Astrocyte of the spinal cord (primary cell): ENCODE measurements at places on chromosomes 13 and 19.

DNA sequence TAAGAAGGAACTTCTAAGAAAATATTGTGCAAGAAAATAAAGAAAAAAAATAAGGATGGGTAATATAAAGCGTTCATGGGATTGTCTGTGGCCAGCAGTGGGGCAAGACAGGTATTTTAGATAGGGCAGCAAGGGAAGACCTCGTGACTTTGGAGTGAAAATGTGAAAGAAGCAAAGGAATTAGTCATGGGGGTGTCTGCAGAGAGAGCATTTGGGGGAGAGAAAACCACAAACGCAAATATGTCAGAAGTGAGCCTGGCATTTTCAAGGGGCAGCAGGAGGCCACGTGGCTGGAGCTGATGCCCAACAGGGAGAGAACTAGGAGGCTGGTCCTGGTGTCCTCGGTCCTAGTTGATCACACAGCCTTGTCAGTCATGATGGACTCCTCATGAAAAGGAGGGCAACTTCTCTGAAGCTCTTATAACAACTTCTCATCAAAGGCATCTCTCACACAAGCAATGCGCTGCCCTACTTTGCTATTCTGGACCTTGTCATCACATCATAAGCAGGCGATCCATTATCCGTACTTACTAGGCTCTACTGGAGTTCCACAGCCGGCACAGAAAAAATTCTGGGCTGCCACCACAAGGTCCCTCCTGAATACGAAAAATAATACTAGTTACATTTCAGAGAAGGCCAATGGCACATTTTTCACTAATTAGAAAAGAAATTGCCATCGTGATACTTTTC lies 31.0 kb downstream of the RUBCNL start:
- no peak for DNase-seq

- no peak for DNase-seq
Measured at GRCh38 chr19:48174445-48175030, 4.1 kb downstream of the ZSWIM9 start.

DNA sequence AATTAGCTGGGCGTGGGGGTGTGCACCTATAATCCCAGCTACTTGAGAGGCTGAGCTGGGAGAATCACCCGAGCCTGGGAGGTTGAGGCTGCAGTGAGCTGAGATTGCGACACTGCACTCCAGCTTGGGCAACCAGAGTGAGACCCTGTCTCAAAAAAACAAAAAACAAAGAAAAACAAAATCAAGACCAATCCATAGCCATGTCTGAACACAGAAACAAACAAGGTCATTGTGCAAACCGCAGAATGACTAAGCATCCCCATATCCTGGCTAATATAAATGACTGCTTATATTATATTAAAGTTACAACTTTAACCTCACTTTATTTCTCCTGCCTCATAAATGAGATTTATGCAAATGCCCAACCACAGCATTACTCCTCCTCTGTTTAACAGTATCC lies 2.3 kb upstream of the LYPD3 start:
- DNase-seq: peak; percentile 19

- DNase-seq: no peak
Measured at GRCh38 chr19:6890401-6890913, 3.1 kb downstream of the ADGRE1 start.

DNA sequence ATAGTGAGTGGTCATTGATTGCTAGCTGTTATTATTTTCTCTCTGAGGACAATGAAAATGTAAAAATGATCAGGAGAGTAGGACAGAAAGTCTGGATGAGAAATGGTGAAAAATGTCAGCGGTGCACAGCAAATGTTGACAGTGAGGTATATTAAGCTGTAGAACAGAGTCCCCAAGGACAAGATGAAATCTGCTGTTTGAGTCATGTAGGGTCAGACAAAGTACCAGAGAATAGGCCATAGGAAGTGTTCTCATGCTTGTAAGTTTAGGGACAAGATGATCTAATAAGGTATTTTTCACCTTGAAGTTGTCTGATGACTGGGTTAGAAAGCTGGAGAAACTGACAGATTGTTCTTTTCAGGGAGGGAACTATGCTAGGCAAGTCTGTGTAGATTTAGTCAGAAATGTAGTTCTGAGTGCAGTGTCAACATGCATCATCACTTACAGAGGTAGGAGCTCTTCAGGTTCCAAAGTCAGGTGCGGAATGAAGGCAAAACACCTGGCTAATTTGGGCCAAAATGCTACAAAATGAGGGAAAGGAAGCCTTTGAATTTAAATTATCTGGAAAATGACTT lies 369.3 kb downstream of the DLEU7 start:
- DNase-seq: no peak

DNA sequence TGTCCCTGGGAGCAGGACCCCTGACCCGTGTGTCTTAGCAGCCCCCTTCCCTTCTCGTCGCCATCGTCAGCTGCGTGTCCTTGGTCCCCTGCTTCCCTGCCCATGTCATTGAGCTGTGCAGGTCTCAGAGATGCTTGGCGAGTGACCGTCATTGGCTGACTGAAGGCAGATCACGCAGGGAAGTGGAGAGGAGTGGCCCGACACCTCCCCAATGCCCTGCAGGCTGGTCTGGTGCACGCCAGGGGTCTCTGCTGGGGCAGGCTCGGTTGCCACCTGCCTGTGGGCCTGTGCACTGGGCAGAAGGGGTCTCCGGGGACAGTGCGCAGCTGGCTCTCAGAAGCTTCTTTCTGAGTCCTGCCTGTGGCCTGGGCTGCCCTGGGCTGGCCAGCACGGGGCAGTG lies 6.2 kb downstream of the GNA11 start:
- DNase-seq: no peak

GRCh38 chr13:18235756-18236527 lies 945.7 kb downstream of the TUBA3C start:
- DNase-seq: no peak

- no peak for DNase-seq
Measured at GRCh38 chr13:109645831-109646230, 140.6 kb downstream of the IRS2 start.

- no peak for DNase-seq
Measured at GRCh38 chr19:2624537-2625091, 77.9 kb downstream of the GNG7 start.

DNA sequence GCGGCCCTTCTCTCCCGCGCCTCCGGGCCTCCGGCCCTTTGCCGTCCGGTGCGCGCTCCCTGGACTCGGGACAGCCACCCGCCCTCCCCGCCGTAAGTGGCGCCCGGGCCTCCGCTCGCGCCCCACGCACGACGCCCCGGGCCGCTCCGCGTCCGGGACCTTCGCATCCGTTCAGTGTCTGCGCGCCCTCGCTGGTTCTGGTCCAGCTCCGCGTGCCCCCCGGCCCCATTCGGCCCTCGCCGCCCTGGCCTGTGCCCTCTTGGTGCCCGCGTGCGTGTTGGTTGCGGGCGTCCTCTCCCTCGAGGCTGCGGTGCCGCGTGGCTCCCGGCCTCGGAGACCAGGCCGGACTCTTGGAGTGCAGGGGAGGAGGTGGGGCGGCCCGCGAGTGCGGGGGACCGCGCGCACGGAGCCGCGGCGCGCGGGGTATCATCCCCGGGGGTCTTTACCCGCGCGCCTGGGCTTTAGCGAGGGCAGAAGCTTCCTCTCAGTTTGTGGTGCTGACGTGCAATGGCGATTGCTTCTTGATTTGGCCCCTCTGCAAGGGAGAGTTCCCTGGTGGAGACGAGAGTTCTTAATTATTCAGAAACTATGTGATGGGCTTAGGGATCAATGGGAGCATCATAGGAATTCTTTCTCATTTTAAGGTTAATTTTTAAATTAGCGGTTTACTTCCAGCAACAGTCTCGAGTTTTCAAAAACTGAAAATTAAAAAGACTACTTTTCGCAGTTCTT lies 757 bp downstream of the WASF3 start:
- DNase-seq: peak; percentile 14

GRCh38 chr19:1985588-1986356 lies 29.7 kb downstream of the BTBD2 start:
- no peak for DNase-seq

DNA sequence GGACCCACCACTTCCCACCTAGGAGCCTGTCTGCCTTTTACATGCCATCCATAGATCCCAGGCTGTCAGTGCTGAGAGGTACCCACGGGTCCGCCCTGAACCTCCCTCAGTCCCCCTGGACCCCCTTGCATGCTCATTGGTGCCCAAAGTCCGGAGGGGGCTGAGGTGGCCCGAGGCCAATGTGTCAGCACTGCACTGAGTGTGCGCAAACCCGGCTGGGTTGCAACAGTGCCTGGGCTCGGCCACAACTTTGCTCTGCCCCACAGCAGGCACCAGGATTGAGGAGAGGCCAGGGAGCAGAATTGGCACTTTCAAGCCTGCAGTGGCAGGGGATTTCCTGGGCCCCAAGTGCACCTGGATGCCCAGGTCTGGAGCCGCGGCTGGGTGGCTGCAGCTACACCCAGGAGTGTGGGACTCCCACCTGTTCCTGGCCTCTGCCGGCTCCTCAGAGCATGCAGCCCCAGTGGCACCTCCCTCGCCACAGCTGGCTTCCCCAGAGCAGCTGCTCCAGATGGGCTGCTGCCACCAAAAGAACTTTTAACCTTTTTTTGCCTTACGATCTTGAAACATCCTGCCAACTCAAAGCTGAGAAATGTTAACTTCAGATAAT lies 837.0 kb downstream of the SLITRK6 start:
- no peak for DNase-seq

- no peak for DNase-seq
Measured at GRCh38 chr19:41944336-41944735, 14.8 kb downstream of the RABAC1 start.

GRCh38 chr13:75446874-75447273 lies 35.1 kb downstream of the TBC1D4 start:
- DNase-seq: no peak

DNA sequence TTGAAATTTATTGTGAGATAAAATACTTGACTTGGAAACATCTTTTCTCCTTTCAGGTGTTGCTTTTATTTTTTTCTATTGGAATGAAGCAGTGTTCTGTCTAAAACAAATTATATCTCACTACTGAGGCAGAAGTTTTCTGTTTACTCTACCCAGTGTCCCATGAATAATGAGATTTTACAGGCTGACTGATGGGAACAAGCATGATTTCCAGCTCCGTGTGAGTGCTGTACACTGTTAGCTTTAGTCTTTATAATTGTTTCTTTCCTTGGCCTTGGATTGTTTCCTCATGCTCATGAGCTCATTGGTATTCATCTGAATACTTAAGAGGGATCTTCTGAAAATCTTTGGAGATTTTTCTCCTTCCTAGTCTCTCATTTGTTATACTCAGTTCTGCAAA lies 2049.5 kb upstream of the PRR20A start:
- no peak for DNase-seq

DNA sequence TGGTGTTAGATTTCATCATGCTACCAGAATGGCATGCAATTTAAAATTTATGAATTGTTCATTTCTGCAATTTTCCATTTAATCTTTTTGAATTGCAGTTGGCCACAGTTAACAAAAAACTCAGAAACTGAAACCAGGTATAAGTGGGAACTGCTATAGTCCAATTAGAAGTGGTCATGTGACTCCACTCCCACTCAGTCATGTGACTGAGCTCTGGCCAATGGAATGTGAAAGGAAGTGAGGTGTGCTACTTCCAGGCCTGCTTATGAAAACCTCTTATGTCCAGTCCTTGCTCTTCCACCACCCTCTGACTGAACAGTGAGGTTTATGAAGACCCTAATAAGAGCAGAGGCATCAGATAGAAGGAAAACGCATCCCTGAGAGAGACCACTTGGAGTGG lies 47.0 kb downstream of the DLEU7 start:
- no peak for DNase-seq

DNA sequence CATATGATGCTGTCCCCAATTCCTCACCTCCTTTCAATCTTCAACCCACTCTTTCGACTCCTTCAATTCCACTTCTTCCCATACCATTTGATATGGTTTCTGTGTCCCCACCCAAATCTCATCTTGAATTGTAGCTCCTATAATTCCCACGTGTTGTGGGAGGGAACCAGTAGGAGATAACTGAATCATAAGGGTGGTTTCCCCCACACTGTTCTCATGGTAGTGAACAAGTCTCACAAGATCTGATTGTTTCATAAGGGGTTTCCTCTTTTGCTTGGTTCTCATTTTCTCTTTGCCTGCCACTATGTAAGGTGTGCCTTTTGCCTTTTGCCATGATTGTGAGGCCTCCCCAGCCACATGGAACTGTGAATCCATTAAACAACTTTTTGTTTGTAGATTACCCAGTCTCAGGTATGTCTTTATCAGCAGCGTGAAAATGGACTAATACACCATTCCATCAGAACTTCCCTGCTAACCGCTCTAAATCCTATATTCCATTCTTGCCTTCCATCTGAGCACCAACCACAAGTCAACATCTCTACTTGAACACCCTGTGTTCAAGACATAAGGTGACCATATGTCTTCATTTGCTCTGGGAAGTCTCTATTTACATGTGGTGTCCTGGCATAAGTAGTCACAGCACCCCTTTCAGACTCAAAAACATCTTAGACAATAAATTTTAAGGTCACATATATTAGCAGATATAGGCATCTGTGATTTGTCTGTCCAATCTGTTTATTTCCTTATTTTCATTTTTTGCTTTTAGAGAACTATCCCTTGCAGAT lies 122.9 kb downstream of the TSHZ3 start:
- DNase-seq: no peak

DNA sequence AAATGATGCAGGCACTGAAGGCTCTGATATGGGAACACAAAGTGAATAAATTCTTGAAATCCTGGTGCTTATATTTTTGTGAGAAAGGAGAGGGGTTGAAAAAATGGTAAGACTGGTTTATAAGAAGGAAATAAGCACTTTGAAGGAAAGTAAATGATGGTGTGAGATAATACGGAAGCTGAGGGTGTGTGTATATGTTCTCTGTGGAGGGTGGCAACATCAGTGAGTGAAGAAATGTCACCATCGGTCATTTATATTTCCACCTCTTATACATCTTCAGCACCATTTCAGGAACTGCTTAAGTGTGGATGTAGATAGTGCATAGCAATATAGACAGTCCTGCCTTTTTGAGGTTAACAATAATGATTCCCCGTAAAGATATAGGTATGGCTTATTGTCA lies 17.5 kb downstream of the ZNF136 start:
- DNase-seq: no peak

- DNase-seq: no peak
Measured at GRCh38 chr13:25018729-25019115, 77.2 kb upstream of the PABPC3 start.

DNA sequence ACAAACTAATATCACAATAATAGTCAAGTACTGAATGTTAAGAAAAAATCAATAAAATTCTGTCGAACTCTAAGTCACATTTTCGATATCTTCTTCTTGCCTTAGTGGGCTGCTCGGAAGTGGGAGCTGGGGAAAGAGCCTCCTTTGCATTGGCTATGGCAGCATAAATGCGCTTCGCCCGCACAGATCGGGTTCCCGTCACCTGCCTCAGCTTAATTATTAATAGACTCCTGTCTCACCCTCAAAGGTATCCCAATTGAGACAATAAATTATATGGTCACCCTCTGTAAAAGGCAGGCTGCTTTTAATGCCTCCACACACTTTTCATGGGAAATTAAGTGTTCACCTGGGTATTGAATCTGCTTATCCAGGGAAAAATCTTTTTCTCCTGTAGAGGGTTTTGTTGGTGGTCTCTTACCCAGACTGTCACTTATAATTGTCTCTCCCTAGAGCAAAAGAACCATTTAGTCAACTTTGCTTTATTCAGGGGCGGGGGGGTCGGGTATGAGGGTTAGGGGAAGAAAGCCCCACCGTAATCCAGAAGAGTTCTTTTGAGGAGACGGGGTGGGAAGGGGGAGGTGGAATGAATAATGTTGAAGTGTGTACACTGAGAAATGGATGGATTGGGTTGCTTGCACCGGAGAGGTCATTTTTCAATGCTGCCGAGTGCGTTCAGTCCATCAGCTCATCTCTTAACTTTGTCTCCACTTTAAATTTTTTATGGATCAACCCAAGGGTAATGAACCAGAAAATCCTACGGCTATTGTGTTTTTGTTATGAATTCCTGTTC lies 682.6 kb upstream of the SGCG start:
- no peak for DNase-seq
